ENCODE measurements at places on chromosomes 3 and 15.
A peak's percentile ranks its signal among the peaks of the same experiment; 100 is the strongest.

- ATAC-seq: no peak
Observed at GRCh38 chr3:126106336-126107202, 22.6 kb upstream of the SLC41A3 start.

DNA sequence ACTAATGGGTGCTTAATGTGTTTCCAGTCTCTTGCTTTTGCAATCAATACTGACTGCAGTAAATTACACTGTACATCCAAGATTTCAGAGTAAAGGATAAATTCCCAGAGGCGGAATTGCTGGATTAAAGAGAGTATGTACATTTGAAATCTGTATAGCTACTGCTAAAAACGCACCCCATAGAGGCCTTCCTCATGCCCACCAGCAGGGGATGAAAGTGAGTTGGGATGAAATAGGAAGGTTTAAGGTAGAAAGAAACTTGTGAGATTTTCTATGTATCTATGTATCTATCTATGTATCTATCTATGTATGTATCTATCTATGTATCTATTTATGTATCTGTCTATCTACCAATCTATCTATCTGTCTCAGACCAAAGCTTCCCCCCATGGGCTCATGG, 28.4 kb downstream of the TMEM44 start:
- no peak for ATAC-seq

GRCh38 chr15:75049392-75049791, 26.0 kb downstream of the PPCDC start:
- ATAC-seq: peak; percentile 43

- no peak for ATAC-seq
Observed at GRCh38 chr3:54905261-54905888, 22.5 kb downstream of the LRTM1 start.

DNA sequence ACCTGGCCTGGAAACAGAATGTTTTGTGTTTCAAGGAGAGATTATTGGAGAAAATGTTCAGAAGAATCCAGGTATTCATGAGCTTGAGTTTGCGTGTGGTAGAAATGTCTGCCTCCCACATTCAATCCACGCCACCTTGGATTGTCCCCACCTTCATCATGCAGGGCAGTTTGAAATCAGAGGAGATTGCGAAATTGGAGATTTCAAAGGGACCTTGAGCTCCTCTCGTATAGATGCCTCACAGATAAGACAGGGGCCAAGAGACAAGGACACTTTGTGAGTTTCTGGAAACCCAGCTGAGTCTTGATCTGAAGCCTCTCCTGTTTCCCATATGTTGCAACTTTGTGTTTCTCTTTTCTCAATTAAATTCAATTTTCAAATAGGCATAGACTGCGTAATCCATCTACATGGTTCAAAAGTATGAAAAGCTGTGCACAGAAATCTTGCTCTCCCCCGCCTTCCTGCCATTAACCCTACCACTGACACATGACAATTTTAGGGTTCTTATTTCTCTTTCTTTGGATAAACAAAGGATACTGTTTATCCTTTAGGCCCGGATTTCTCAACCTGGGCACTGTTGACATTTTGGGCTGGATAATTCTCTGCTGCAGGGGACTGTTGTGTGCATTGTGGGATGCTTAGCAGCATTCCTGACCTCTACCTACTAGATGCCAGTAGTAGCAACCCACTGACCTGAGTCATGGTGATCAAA, 53.8 kb downstream of the CMTM8 start:
- ATAC-seq: no peak

DNA sequence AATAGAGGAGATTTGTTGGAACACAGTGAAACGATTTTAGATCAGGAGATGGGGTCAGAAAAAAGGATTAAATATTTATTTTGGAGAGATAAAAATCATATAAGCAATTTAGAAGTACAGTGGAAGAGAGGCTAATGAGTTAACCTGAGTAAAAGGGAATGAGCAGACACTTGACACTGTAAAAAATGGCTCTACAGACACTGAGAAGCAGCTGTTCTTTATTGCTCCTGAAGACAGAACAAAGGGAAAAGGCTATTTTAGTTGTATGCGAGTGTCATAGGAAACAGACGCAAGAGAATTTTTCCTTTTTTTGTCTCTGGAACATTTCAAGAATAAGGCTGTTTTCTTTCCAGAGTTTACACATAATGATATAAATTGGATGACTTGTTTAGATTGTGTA, 34.3 kb downstream of the ASTE1 start:
- no peak for ATAC-seq

GRCh38 chr15:80087104-80087503, 27.6 kb downstream of the ZFAND6 start:
- ATAC-seq: no peak
